ENCODE measurements at places on chromosomes 7 and 10.

DNA sequence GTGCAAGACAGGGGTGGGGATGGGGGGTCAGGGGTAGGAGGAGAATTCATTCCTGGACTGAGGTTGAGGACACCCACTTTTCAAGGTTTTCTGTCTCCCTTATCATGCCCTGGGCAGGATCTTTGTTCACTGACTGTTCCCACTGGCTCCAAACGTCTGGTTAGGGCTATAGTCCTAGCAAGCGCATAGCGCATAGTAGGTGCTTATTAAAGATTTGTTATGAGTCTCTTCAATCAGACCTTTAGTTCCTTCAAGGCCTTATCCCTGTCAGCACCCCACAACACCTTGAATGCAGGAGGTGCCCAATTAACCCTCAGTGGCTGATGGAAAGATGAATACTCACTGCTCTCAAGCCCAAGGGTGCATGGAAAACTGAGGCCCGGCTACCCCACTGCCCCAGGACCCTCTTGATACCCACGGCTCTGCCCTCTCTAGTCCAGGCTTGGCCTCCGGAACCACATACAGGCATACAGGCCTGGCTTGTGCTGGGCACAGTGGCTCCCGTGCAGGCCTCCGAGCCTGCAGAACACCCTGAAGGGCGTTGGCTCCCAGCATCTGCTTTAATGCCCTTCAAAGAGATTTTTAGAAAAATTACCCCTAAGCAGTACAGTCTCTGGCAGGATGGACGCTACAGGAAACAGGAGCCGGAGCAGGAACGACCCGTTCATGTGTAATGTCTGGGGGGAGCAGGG lies 177.7 kb downstream of the SH3PXD2A start:
- DNase-seq = no peak

DNA sequence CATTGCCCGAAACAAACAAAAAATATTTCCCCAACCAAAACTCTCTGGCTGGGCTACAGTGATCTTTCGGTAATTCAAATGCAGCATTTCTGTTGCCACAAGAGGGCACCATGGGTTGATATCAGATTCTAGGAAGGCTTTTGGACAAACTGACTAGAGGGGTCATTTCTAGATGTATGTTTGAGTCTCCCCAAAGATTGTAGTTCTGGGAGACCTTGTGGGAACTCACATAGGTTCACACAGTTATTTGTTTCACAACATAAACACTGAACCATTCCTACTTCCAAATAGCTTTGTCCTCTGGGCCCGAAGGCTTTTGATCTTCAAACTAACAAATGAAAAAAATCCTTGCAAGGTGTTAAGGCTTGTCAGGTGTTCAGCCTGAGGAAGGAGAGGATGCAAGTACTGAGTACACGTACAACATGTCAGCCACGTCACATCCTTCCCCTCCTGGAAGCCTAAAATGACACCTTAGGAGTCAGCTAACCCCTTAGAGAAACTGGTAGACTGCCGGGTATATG lies 37.0 kb upstream of the IL15RA start:
- DNase-seq = peak; percentile 0

- no peak for DNase-seq
These were observed 8.6 kb downstream of the GPRIN2 start for GRCh38 chr10:46547541-46548497.

GRCh38 chr10:132613566-132614348 lies 76.2 kb downstream of the INPP5A start:
- DNase-seq = no peak

DNA sequence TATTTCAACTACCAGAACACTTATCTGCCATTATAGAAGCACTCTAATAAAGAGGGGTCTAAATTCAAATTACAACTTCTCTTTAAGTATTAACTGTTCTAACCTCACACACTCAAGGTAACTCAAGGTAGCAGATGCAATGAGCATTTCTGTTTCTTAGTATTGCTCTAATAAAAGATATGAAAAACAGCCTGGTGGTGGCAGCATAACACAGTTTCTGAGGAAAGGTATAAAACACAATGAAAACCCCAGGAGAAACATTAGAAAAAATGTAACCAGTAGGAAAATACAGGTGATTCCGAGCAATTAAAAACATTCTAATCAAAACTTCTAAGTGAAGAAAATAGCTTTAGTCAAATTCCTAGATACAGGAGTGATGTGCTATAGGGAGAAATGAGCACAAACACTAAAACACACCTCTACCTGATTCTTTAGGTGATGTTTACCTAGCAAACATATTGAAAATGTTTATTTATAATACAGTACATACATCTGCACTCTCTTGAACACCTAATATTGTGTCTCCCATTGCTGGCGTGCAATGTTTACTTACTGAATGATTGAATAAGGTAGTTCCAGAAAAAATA lies 3.5 kb downstream of the MKRN1 start:
- no peak for DNase-seq

DNA sequence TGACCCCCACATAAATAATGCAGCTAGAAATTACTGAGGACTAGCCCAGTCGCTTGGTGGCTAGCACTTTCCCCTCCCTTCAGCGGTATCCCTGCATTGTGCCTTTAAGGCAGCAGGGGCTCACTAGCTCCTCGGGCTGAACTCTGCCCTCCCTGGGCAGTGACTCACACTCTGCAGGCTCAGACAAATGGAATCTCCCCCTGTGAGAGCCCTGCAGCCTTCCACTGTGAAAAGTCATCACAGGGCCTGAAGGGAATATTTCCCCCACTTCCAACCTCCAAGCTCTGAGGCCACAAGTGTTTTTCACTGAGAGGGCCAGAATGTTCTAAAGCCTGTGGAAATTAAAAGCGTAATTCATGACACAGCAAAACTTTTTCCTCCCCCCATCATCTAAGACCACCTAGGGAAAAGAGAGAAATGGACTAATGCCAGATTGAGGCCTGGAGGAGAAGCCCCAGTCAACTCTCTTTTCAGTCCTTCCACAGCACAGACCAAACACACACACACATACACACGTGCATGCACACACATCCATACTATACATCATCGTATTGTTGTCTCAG lies 93.6 kb upstream of the COL1A2 start:
- peak; percentile 83 for DNase-seq

GRCh38 chr10:84166620-84167288 lies 6.8 kb upstream of the GPR15LG start:
- no peak for DNase-seq

- DNase-seq = no peak
These were observed 165.7 kb upstream of the GNAI1 start for GRCh38 chr7:79968894-79969293.

GRCh38 chr10:78070726-78071125 lies 37.1 kb downstream of the RPS24 start:
- DNase-seq = no peak

GRCh38 chr10:48792687-48793096 lies 108.0 kb downstream of the WDFY4 start:
- DNase-seq = no peak

GRCh38 chr10:65313406-65313805 lies 1612.4 kb upstream of the LRRTM3 start:
- no peak for DNase-seq

DNA sequence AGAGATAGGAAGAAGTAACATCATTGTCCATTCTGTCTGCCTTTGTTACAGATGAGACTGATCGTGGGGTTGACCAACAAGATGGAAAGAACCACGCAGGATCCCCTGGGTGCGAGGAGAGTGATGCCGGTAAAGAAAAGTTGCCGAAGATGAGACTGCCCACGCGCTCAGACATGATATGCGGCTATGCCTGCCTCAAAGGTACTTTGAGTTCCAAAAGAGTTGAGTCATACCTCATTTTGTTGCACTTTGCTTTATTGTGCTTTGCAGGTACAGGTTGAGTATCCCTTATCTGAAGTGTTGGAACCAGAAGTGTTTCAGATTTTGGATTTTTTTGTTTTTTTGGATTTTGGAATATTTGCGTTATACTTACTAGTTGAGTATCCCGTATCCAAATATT lies 12.2 kb upstream of the CLCN1 start:
- no peak for DNase-seq

DNA sequence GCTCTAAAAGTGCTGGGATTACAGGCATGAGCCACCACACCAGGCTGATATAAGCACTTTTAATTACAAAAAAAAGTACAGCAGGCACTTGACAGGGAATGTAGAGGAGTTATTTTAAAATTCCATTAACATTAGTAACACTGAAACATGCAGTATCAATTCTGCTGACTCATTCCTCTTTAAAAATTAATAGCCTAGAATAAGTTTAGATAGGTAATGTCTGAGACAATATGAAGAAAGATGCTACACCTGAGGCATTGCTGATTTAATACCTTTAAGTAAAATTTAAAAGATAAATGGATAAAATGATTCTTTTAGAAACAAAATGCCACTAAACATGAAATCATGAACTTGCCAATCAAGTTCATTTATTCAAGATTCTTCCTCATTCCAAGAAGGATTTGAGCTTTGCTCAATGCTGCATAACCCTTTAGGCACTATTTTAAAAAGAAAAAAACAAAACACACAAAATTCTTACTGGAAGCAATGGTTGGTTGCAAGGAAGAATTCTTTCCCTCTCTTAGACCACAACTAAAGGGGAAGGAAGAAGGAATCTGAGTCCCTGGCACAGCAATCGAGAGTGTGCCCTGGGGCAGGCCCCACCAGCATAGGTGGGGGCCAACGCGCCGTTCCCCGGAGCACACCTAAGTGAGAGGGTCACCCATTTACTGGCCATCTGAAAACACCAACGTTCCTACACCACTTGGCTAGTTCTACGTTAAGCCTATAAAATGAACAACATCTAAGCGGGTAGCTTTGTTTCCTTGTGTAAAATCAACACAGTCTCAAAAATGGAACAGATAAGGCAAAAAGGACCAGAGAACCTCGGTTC lies 26.6 kb downstream of the ESYT2 start:
- no peak for DNase-seq

GRCh38 chr10:70564901-70565351 lies 37.6 kb downstream of the PRF1 start:
- DNase-seq = no peak

DNA sequence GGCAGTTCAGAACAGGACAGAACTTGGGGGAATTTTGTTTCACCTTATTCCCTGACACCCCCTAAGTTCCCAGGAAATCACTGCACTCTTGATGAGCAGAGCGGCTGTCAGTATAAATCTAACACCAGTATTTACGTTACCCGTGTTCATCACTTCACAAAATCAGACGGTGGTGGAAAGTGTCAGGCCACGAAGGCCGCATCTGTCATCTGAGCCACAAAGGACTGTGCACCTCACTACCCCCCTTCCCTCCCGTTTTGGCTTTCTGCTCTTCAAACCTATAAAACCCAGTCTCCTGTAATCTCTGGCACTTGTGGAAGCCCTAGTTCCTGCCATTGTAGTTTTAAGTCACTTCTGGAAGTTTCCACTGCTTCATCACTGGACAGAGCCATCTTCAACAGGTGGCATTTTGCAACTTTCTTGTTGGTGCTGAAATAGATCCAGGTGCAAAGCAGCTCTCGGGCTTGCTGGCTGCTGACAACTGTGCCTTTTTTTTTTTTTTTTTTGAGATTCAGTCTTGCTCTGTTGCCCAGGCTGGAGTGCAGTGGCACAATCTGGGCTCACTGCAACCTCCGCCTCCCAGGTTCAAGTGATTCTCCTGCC lies 9.5 kb downstream of the ZFAND2A start:
- DNase-seq = no peak

DNA sequence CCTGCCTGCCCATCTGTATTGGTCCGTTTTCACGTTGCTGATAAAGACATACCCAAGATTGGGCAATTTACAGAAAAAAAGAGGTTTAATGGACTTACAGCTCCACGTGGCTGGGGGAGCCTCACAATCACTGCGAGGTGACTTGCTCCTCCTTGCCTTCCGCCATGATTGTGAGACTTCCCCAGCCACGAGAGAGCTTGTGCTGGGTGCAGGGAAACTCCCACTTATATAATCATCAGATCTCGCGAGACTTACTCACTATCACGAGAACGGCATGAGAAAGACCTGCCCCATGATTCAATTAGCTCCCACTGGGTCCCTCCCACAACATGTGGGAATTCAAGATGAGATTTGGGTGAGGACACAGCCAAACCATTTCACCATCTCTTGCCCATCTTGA lies 111.8 kb downstream of the MYL10 start:
- no peak for DNase-seq

GRCh38 chr7:154914996-154915380 lies 87.9 kb downstream of the PAXIP1 start:
- no peak for DNase-seq

Measured in NT2/D1 (cell line).